ENCODE measurements at places on chromosomes 1 and 21.

DNA sequence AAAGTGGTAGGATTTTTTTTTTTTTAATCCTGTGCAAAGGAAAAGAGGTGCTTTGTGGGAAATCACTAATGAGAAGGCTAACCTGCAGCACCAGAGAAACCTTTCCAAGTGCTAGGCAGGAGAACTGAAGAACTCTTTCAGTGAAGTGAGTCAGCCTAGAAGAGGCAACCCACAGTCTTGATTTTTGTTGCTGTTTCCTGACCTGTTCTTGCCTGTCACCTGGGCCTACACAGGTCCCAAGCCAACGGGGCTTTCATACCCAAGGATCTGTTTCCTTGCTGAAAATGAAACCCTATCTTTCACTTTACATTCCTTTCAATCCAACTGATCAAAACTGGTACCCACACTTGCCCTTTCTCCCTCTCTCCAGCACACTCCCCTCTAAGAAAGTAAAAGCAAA lies 7.1 kb upstream of the IKBKE start:
- no peak for DNase-seq

DNA sequence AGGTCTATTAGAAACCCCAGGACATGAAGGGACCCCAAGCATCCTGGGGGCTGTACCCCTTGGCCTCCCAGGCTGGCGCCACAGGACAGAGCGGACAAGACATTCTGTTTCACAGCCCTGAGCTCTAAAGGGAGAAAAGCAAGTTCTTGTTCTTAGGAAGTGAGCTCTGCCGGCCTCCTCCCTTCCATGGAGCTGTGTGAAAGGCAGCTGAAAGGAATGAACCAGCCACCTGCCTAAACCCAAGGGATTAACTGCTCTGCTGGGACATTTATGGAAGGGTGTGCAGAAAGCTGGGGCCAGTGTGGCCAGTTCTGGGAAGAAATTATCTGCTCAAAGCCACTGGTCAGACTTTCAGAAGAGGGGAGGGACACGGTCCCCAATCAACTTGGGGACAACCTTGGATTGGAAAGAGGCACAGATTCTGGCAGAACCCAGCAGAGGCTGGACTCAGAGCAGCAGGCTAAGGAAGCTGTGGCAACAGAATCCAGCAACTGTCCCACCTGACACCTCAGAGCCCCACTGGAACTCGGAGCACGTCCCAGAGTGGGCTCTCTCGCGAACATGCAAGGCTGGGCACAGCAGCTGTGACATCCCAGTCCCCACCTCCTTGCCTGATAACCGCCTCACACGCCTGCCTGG lies 2.1 kb downstream of the KLHL21 start:
- DNase-seq: no peak

- DNase-seq: no peak
Observed at GRCh38 chr1:98086796-98087441, 166.1 kb upstream of the DPYD start.

GRCh38 chr1:229003233-229004031 lies 267.5 kb upstream of the RAB4A start:
- DNase-seq: no peak

- no peak for DNase-seq
Observed at GRCh38 chr1:230465691-230466090, 39.6 kb upstream of the PGBD5 start.

GRCh38 chr21:34615487-34615814 lies 538 bp upstream of the RCAN1 start:
- no peak for DNase-seq

DNA sequence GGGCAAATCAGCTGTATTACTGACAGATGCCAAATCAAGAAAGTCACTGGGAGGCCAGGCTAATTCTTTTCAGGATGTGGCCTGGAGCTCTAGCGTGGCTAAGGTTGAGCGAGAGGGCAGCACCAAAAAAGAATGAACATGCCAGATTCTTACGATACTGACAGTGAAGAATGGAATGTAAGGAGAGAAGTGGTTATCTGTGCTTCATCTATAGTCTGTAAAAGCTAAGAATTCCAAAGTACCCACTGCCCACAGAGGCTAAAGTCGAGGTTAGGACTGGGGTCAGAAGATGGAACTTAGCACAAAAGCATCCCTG lies 32.7 kb downstream of the TFAP2E start:
- DNase-seq: no peak

DNA sequence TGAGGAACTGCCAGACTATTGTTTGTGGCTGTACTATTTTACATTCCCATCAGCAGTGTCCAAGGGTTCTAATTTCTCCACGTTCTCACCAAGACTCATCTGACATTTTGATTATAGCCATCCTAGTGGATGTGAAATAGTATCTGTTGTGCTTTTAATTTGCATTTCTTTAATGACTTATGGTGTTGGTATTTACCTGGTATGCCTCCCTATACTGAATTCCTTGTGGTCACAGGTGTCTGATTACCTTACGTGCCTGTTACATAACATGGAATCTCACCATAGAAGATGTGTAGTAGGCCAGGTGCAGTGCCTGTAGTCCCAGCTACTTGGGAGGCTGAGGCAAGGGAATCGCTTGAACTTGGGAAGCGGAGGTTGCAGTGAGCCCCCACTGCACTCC lies 13.5 kb downstream of the ZYG11A start:
- no peak for DNase-seq

DNA sequence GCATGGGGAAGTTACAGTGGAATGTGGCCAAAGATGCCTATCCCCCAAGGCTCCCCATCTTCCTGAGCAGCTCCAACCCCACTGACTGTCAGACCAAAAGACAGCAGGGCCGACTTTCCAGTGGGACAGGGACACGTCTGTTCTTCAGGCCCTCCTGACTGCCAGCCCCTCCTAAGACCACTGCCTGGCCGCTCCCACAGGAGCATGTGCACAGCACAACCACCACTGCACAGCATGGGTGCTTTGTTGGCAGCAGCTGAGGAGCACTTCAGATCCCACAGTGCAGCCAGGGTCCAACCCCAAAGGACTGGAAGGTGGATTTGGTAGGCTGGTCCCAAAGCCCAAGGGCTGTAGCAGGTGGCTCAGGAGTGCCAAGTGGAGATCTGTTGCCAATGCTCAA lies 648.3 kb upstream of the BRINP3 start:
- DNase-seq: no peak

DNA sequence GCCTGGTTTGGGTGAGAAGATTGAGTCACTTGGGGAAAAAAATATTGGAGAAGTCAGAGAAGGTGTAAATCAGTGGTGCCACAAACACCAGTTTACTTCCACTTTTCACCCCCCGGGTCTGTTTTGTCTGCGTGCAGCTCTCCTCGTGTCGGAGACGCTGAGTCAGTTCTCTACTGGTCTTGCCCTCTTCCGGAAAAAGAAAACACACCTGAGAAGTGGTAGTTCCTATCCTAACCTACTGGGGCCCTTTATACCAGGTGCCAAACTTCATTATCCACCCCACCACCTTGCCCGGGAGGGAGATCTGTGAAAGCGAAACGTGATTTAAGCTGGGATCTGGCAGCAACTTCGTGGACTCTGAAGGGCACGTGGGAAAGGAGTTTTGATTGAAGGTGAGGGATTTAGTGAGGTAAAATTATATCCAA lies 855 bp upstream of the IVNS1ABP start:
- no peak for DNase-seq

- no peak for DNase-seq
Observed at GRCh38 chr1:207848234-207848633, 62.7 kb downstream of the CD34 start.

- DNase-seq: no peak
Observed at GRCh38 chr1:26025517-26025916, 3.9 kb downstream of the EXTL1 start.

GRCh38 chr1:50873458-50874187 lies 86.4 kb downstream of the FAF1 start:
- peak; percentile 26 for DNase-seq

DNA sequence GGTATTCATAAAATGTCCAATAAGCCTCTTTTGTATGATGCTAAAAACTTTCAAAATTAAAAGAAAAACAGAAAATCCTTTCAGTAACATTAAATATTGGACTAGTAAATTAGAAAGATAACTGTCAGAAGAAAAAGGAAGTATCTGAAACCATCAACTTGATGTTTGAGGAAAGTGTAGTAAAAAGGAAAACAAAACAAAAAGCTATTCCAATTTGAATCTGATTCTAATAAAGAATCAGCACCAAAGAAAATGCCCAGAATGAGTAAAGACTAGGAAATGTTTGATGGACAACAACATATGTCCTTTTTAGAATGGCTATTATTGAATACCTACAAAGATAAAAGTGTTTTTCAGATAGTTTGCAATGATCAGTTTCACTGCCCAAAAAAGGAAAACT lies 79.9 kb upstream of the RBM34 start:
- no peak for DNase-seq
